ENCODE measurements at places on chromosomes 5 and 9.

DNA sequence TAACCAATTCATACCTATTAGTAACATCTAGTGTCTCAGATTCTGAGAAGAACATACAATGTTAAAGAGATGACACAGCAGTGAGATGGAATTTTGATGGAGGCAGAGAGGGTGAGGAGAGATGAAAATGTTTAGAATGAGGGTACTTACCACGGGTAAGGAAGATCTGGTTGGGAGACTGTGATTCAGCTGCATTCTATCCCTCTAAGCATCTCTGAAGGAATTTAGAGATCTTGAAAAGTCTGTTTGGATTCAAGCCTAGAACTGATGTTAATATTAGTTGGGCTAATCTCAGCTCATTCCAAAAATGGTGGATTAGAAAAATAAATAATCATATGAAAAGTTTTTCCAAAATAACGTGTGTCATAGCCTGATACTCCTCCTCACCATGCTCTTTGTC is 191.5 kb upstream of the CLINT1 start:
- no peak for DNase-seq

GRCh38 chr5:175814691-175815090 is 56.7 kb upstream of the CPLX2 start:
- no peak for DNase-seq

DNA sequence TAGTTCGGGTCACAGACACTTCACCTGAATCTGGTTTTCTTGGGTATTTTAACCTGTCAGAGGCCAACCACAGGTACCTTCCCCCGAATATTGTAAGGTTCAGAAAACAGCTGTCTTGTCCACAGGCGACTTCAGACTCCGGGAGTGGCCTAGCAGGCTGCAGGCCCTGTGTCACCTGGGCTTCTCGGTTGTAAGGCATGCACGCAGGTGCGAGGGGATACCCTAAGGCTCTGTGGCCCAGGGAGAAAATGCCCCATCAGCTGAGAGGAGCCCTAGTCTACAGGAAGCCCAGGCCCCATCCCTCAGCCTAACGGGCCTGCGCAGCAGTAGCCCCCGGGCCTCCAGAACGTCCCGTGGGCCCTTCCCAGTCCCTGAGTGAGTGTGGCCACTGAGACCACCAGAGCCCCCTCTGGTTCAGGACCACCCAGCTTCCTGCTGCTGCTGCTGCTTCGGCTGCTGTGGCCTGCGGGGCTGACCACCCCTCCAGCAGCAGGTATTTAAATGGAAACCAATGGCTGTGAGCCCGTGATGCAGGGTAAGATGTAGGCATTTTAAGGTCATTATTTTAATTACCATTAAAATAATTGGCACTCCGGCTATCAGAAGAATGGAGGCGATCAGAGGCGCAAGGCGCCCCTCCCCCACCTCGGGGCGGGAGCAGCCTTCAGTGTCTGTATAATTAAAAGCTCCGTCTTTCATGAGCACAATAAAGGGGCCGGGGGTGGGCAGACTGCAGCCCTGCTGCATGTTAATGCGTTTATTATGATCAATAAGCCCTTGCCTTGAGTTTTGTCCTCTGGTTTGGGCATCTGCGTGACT is 65.4 kb downstream of the PSMB7 start:
- no peak for DNase-seq

DNA sequence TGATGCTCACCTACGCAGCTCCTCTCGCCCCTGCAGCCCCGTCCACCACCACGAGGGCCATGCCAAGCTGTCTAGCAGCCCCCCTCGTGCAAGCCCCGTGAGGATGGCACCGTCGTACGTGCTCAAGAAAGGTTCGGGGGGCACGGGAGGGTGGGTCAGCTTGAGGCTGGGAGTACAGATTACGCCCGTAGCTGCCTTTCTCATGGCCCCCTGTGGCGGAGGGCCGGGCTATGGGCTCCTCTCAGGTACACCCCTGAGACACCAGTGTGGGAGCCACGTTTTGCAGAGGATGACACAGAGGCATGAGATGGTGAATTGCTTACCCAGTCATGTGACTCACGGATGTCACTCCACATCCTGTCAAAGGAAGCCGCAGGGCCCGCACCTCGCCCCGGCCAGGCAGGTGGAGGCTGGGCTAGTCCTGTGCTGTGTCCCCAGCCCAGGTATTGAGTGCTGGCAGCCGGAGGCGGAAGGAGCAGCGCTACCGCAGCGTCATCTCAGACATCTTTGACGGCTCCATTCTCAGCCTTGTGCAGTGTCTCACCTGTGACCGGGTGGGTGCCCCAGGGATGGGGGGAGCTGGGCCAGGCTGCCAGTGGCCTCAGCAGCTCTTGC is 33.7 kb downstream of the USP20 start:
- no peak for DNase-seq

- no peak for DNase-seq
Measured at GRCh38 chr9:14205463-14205862, 108.5 kb downstream of the NFIB start.

- DNase-seq = no peak
Measured at GRCh38 chr9:35162605-35163315, 951 bp downstream of the UNC13B start.

DNA sequence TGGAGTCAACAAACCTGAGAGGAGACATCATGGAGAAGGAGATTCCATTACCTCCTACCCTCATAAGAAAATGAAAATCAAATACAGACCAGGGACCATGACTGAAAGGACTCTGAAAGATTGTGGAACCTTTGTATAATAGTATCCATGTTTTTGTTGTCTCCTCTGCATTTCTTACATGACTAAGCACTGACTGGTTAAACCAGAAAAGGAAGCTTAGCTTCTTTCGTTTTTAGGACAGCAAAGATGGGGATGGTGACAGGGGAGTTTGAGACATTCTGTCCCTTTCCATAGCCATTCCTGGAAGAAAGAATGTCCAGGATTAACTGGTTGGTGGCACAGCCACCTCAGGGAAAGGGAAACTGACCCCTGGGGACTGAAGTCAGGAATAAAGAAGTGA is 22.2 kb downstream of the ITGA1 start:
- DNase-seq = no peak

DNA sequence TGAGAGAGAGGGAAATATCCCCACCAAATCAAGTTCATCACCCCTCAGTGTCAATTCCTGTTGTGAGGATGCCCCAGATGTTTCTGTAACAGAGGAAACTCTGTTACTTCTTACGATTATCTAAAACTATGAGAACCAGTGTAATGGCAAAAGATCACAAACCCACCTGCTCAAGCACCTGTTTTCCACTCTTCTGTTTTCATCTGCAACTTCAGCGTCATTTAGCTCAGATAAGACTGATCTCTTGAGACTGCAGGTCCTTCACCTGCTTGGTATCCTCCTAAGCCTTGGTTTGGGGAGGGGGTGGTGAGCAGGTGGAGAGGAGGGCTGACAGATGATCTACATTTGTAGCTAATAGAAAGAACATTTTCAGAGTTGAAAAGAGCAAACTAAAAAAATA is 229.3 kb downstream of the SLF1 start:
- no peak for DNase-seq

DNA sequence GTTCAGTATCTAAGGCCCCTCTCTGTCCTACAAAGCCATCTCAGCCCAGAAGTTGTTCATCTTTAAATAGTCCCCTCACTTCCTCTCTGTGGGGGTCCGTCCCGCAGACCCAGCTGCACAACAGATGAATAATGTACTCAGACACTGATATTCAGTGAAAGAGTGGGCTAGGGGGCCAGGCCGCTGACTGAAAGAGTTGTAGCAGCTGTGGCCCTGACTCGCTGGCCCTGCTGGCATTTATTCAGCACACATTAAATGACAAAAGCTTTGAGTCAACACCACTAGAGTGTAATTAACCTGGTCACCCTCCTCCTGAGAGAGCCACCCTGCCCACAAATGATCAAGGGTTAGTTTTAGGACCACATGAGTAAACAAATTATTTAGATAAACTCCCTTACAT is 76.3 kb downstream of the MED10 start:
- no peak for DNase-seq

DNA sequence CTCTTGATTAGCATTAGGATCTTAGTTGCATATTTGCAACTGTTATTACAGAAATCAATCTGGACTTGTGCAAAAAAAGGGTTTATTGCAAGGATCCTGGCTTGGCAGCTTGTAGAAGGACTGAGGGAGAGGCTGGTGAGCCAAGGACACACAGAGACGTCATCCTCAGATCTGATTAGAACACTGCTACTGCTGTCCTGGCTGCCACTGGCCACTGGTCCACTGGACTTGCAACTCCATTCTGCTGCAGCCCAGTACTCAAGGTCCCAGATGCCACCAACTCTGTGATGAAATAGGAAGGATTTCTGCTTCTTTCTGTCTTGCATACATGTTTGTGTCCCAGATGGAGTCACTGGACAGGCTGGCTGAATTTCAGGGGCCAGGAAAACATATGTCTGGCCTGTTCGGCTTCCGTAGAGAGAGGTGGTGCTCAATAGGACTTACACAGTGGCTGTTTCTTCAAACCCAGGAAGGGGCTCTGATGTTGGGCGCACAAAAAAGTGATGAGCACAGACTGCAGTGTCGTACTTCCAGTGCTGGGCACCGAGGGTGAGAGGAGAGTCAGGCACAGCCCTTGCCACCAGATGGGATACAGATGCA is 68.9 kb upstream of the SH3PXD2B start:
- DNase-seq = no peak

- no peak for DNase-seq
Measured at GRCh38 chr5:58191443-58191842, 268.4 kb downstream of the PLK2 start.

DNA sequence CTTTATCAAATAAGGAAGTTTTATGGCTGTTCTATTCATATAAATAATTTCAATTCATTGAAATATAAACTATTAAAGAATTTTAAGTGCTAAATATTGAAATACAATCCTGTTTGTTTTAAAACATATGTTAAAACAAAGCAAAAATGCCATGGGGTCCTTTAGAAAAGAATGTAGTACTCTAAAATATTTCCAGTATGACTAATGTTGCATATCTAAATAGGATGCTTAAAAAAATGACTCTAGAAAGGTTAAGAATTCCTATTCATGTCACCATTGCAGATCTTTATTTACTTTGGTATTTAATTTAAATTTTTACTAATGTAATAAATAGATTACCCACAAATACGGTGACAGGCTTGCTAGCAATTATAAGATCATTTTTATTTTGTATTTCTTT is 132.3 kb downstream of the ZNF608 start:
- DNase-seq = no peak

- no peak for DNase-seq
Measured at GRCh38 chr5:2204366-2205184, 321.9 kb upstream of the IRX4 start.

DNA sequence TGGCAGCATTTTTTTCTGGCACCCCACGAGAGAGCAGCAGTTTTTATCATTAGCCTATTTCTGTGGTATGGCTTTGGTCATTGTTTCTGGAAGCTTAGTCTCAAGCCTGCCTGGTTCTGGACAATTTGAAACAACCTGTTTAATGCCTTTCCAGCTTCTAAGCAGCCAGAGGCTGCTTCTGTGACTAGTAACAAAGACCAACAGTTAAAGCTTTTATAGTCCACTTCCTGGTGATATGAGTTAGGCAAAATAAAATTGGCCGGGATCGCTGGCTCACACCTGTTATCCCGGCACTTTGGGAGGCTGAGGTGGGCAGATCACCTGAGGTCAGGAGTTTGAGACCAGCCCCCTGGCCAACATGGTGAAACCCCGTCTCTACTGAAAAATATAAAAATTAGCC is 24.0 kb downstream of the LYRM7 start:
- DNase-seq = no peak

- DNase-seq = no peak
Measured at GRCh38 chr5:176734756-176735342, 75.5 kb upstream of the UNC5A start.

- no peak for DNase-seq
Measured at GRCh38 chr5:124910354-124911016, 164.0 kb upstream of the ZNF608 start.

- no peak for DNase-seq
Measured at GRCh38 chr5:98957307-98957706, 28.5 kb upstream of the CHD1 start.

- DNase-seq = no peak
Measured at GRCh38 chr9:128275198-128276007, at the start of gene GOLGA2. Gene GOLGA2, minus strand, starts transcription at chr9:128276007. Its CDS starts 31 bp downstream, at chr9:128275976.

DNA sequence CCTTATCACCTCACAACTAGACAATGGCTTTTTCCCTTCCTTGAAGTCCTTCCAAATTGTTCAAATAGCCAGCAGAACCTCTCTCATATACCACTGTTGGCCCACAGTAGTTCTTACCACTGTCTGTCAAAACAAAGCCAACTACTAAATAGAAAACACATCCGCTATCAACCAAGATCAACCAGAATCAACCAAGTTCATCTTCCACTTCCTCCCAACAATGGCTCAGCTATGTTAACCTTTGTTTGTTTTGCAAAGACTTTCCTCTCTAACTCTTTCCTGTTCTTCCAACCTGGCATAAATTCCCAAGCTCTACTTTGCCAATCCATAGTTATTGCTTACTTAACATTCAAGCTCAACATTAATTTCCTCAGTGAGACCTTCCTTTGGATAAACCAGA is 15.2 kb downstream of the ELL2 start:
- no peak for DNase-seq

DNA sequence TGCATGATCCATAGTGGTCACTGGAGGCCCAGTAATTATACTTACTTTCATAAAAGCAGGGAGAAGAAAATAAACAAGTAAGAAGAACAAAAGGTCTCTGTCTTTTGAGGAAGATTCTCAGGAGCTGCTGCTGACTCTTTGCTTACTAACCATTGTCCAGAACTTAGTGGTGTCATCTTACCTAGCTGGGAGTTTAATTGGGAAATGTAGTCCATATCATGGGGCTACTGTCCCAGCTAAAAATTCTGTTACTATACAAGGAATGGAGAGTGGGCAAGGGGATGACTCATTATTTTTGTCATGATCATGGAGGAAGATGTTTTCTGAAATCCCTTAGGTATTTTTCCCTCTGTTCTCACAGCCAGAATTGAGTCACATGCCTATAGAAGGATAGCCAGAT is 639.3 kb downstream of the MTRR start:
- no peak for DNase-seq

GRCh38 chr5:113427871-113428574 is 6.8 kb downstream of the TSSK1B start:
- DNase-seq = no peak

DNA sequence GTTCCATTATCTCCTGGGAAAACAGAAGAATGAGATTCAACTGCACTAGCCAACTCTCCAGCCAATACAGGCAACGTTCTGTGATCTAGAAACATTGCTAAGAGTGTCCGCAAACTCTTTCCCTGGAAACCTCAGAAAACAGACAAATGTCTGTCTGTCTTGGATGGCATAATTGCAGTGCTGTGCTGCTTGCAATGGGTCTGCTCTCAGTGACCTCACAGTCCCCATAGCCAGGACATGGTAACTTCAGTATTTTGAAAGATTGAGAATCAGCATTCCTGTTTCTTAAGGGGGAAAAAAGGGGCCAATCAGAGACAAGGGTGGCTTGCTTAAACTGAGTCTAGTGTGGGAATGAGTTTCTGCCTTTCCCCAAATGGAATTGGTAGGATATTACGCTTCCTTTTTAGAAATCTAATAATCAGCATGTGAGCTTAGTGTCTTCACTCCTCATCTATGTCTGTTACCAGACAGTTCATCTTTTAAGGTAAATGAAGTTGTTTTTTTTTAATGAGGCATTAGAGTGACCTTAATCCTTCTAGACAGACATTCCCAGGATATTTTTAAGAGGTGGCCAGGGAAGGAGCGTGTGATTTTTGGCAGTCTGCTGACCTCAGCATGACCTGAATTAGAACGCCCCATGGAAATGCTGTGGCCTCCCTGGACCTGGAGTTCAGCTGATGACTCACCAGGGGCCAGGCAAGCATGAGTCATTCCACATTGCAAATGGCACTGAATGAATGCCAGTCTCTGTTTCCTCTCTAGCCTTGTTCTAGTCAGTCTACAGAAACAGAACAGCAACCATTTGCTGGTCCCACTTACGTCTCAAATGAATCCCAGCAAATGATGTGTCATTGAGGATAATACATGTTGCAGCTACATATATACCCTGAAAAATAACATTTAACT is 210.2 kb upstream of the ACTBL2 start:
- no peak for DNase-seq

Measured in stimulated activated CD4-positive, alpha-beta T cell treated with anti-CD3 and anti-CD28 coated beads, TNF-alpha, amount 100 ng/mL, for 48 hours (primary cell).